Esophagus (tissue), 2 donors: ENCODE measurements at places on chromosomes 5 and 9. TPM values are rescaled to one million over a fixed set of nuclear protein-coding genes. Genes with fewer than 3 reads are reported as not detected.

Gene RAB3C
- 0.04 TPM for polyA plus RNA-seq

Gene MAMDC2
- polyA plus RNA-seq = 3.3 TPM

Gene MTX3
- 4.8 TPM for polyA plus RNA-seq

Gene DND1
- 0.76 TPM for polyA plus RNA-seq

Gene SLC4A9
- polyA plus RNA-seq = 0.20 TPM

Gene INSL6
- polyA plus RNA-seq = not detected

Gene C9orf43
- polyA plus RNA-seq = 0.33 TPM

Gene PHYKPL
- 21.1 TPM for polyA plus RNA-seq

Gene MLLT3
- 4.6 TPM for polyA plus RNA-seq

Gene RNF183
- 3.6 TPM for polyA plus RNA-seq

Gene PCDHB13
- polyA plus RNA-seq = 0.33 TPM

Gene PPP2CA
- 102 TPM for polyA plus RNA-seq

Gene NKD2
- 4.5 TPM for polyA plus RNA-seq

Gene PDLIM4
- 33.3 TPM for polyA plus RNA-seq

Gene DRD1
- polyA plus RNA-seq = 0.08 TPM

Gene CDH12
- 0.01 TPM for polyA plus RNA-seq

Gene RLN2
- polyA plus RNA-seq = 0.08 TPM

Gene KCNV2
- polyA plus RNA-seq = not detected

Gene RANBP6
- polyA plus RNA-seq = 5.2 TPM

Gene RFK
- polyA plus RNA-seq = 6.9 TPM

Gene TNPO1
- 6.2 TPM for polyA plus RNA-seq

Gene CTXN3
- 0.14 TPM for polyA plus RNA-seq

Gene OR1J2
- not detected for polyA plus RNA-seq

Gene ASTN2
- 0.35 TPM for polyA plus RNA-seq

Gene SLC12A2
- 1.2 TPM for polyA plus RNA-seq

Gene PCDHGA1
- polyA plus RNA-seq = 0.22 TPM

Gene SLC1A1
- polyA plus RNA-seq = 2.4 TPM

Gene TLE1
- 14.7 TPM for polyA plus RNA-seq

Gene ADAMTS19
- 0.07 TPM for polyA plus RNA-seq

Gene LCN15
- not detected for polyA plus RNA-seq

Gene CCDC69
- 24.2 TPM for polyA plus RNA-seq

Gene HCN1
- polyA plus RNA-seq = not detected

Gene TUBB4B
- polyA plus RNA-seq = 415 TPM

Gene FOXI1
- polyA plus RNA-seq = not detected

Gene MYMK
- polyA plus RNA-seq = not detected

Gene TAF11L8
- not detected for polyA plus RNA-seq

Gene BTNL9
- polyA plus RNA-seq = 18.5 TPM

Gene SPAG8
- polyA plus RNA-seq = 0.57 TPM

Gene SPATA6L
- 2.8 TPM for polyA plus RNA-seq

Gene FAM219A
- 4.2 TPM for polyA plus RNA-seq

Gene RORB
- polyA plus RNA-seq = 0.04 TPM

Gene BNC2
- 1.6 TPM for polyA plus RNA-seq

Gene PCDHB11
- polyA plus RNA-seq = 0.16 TPM

Gene DMRT2
- 0.08 TPM for polyA plus RNA-seq

Gene RIGI
- 4.5 TPM for polyA plus RNA-seq

Gene AQP3
- 933 TPM for polyA plus RNA-seq

Gene SPATA31D4
- polyA plus RNA-seq = not detected

Gene PAPPA
- 0.98 TPM for polyA plus RNA-seq

Gene RUFY1
- polyA plus RNA-seq = 30.1 TPM

Gene NAIP
- polyA plus RNA-seq = 1.8 TPM

Gene TXNDC8
- not detected for polyA plus RNA-seq

Gene GTF3C4
- polyA plus RNA-seq = 2.1 TPM

Gene GPR150
- not detected for polyA plus RNA-seq

Gene ZNG1F
- 7.7 TPM for polyA plus RNA-seq

Gene CDC14B
- polyA plus RNA-seq = 1.8 TPM

Gene LCN10
- polyA plus RNA-seq = 5.3 TPM

Gene IFNA13
- polyA plus RNA-seq = not detected

Gene SLC6A19
- not detected for polyA plus RNA-seq
